T1000 (cell line): ENCODE measurements at places on chromosomes 7 and 10.

DNA sequence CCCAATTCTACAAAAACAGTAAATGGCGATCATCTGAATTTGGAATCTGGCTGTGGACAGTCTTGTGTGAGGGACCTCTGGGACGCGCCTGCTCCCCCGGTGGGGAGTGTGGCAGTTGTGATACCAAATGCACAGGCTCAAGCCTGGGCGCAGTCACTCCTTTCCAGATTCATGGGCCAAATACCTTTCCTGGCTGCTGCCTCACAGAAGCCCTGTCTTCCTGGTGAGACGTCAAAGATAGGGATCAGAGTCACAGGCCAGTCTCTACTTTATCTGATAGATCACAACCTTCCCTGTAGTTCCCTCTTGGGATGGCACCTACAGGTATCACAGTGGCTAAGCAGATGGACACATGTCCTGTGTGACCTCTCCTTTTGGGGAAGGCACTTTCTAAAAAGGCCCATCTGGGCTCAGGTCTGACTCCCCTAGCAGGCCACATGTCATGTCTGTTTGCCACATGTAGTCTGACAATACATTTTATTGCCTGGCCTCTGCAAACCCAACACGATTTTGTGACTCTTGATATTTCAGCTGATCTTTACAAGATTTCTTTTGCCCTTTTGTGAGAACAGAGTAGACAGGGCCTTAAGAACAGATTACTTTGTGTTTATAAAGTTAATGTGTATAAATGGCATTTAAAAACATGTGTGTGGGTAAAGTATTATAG lies 150.1 kb downstream of the SNX10 start:
- no peak for DNase-seq

GRCh38 chr7:122970740-122971725 lies 24.5 kb downstream of the TAS2R16 start:
- DNase-seq = no peak

DNA sequence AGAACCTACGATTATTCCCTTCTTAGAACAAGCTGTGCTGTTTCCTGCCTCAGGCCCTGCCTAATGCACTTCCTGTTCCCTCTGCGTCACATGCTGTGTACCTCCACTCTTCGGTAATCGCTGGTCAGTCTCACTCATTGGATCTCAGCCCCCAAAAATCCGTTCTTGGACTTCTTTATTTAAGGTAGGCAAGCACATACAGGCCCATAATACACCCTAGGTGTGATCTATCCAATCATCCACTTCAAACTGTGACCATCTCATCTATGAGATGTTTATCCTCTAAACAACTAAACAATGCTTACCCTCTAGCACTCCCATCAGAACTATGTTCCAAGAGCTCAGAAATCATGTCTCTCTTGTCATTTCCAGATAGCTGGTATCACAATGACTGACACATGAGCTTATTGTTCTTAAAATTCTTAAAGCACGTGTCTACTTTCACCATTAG lies 83.9 kb downstream of the CADPS2 start:
- no peak for DNase-seq

- no peak for DNase-seq
Measured at GRCh38 chr10:1661859-1662437, 75.4 kb downstream of the ADARB2 start.

- no peak for DNase-seq
Measured at GRCh38 chr10:46995234-46995633, 84.0 kb downstream of the PTPN20 start.

GRCh38 chr7:104017001-104017400 lies 27.5 kb upstream of the RELN start:
- DNase-seq = no peak

- no peak for DNase-seq
Measured at GRCh38 chr7:88666626-88667025, 92.9 kb upstream of the ZNF804B start.

- no peak for DNase-seq
Measured at GRCh38 chr7:123533929-123534382, 439 bp downstream of the IQUB start.
